Fibroblast of skin of left biceps (primary cell): ENCODE measurements at places on chromosomes 13 and 19.

- DNase-seq, result no peak
Observed at GRCh38 chr13:98595134-98595533, 18.2 kb upstream of the STK24 start.

DNA sequence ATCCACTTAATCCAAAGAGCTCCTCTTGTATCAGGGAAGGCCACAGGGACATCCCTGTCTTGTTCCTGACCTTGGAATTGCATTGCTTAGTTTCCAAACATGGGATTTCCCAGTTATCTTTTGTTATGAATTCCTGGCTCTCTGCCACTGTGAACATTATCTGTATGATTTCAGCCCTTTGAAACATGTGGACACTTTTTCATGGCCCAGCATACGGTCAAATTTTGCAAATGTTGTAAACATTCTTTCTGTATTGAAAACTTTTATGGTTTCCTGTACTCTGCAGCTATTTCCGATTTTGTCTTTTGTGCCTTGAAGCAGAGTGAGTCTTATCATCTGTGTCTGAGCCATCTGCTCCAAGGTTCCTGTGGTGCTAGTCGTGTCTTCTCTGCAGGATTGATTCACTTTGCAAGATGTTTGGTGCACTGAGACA, 4.5 kb upstream of the CFAP97D2 start:
- no peak for DNase-seq

DNA sequence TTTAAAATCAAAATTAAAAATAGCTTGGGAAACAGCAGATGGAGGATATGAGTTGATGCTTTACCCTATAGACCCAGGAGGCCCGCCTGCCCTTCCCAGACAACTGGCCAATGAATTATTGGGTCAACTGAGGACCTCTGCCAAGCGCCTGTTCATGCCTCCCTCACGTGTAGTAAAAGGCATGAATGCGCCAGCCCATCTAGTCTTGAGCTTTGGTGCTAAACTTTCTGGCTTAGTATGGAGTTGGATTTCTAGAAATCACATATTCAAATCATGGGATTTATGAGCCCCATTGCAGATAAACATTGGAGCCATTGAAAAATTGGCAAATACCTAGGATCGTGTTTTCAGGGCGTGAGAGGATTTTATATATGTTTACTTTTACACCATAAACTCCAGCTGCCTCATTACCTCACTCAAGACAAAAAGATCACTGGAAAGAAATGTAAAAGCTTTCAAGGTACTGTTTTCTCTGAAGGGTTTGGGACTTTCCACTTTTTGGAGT, 47.1 kb downstream of the COL4A2 start:
- DNase-seq, result no peak

DNA sequence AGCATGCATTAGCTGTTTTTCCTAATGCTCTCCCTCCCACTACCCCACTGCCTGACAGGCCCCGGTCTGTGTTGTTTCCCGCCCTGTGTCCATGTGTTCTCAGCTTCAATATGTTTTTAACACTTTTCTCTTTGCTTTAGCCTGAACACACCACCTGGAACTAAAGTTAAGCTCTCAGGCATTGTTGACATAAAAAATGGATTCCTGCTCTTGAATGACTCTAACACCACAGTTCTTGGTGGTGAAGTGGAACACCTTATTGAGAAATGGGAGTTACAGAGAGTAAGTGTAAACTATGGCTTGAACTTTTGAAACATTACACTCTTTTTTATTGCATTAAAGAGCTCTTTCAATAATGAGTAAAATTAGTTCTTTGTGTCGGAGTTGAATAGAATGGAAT, 70.1 kb downstream of the TDRD3 start:
- no peak for DNase-seq

DNA sequence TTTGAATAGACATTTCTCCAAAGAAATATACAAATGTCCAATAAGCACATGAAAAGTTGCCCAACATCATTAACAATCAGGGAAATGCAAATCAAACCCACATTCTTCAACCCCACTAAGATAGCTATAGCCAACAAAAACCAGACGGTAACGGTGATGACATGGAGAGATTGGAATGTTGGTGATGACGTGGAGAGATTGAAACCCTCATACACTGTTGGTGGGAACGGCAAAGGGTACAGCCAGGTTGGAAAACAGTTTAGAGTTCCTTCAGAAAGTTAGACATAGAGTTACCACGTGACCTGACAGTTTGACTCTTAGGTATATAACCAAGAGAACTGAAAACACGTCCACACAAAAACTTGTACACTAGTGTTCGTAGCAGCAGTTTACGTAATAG, 48.1 kb downstream of the TNFRSF19 start:
- peak; percentile 95 for DNase-seq

- no peak for DNase-seq
Observed at GRCh38 chr13:43425234-43425633, 361.5 kb downstream of the ENOX1 start.

DNA sequence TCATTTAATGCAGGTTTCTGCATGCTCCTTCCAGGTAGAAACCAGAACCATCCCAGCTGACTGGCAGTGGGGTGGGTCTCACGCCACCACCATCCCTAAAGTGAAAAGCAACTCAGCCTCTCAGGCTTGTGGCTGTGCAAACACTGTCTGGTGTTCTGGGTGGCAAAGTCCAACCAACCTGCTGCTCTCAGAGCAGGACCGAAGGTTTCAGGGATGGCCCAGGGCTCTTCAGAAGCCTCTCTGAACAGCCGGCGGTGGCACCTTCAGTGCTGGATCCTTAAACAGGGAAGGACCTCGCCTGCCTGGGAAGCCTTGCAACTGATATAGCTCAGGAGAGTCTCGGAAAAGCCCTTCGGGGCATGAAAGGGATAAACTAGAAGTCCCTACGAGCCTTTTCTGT, 100.8 kb downstream of the COL4A1 start:
- DNase-seq, result no peak

DNA sequence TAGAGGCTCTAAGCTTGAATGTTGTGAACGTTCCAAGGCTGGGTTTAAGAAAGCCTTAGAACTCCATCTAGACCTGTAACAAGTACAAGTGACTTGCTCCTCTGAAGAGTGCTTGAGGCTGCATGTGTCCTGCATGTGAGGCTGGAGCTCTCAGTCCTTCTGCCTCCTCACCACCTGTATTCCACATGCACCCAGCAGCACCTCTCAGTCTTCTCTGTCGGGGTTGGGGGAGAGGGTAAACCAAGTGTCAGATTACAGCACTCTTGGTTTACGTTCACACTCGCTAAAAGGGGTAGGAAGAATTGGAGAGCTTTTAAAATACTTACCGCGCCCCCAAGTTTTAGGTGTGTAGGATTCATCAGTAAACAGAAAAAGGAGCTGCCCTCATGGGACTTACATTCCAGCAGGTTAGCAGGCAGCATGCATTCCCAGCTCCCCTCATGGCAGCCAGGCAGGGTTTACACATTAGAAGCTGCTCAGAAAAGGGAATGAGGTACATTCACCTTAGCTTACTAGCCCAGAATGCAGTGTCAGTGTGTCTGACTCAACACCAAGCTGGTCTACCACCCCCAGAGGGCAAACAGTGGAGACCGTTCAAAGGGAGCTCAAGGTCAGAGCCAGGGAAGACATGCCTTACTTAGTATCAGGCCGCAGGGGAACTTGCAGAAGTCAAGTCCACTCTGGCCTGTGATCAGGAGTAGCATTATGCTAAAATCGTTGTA, 248.1 kb downstream of the PCCA start:
- DNase-seq, result no peak

DNA sequence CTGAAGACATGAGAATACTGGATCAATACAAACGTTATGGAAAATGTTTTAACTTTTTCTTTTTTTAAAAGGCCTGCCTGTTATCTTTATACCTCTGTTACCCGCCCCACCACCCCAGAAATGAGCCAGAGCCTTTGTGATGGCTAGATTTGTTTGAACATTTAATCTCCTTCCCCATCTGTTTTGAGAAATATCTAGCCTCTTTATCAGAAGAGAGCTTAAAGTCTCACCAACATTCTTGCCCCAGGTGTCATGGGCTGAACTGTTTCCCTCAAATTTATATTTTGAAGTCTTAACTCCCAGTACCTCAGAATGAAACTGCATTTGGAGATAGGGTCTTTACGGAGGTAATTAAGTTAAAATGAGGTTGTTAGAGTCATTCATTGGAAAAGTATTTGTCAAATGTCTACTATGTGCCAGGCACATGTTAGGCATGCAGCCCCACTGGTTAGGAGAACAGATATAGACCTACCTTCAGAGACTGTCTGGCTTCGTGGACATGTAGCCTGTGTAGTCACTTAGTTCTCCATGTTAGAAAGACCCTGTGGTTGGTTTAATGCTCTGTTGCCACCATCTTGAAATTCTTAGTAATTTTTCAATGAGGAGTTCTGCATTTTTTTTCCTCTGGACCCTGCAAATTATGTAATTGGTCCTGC, 6.3 kb upstream of the RB1 start:
- no peak for DNase-seq

- DNase-seq, result no peak
Observed at GRCh38 chr13:47796816-47797215, 204.3 kb downstream of the SUCLA2 start.

GRCh38 chr13:44429311-44429710, 55.7 kb downstream of the SERP2 start:
- no peak for DNase-seq

DNA sequence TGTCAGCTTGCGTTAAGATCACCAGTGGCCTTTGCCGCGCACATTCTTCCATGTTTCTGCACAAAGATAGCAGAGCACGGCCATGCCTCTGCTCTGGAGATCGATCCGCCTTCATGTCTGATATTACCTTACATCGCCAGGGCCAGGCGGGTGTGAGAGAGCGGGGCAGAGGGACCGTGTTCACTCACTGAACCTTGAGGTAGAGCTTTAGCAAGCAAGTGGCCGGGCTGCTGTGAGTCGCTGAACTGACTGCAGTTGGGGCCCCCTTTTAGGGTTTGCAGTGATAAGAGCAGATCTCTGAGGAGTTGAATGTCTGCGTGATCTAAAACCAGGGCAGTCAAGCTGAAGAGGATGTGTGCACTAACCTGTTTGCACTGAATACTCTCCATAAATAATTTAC, 275.4 kb upstream of the OBI1 start:
- no peak for DNase-seq

GRCh38 chr19:44907613-44908012, 2.0 kb downstream of the APOE start:
- no peak for DNase-seq

DNA sequence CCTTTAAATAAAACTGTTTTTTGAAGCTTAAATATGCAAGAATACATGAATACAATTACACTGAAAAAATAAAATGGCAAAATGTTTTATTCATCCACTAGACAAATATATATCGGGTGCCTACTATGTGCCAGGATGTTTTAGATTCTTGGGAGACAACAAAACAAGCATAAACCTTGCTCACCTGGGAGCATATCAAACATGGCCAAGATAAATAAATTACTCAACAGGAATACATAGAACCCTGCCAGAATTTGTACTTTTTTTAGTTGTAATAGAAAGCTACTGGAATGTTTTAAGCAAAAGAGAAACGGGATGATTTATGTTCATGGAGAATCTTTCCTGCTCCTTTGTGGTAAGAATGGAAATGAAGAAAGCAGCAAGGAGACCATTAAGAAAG, 2358.5 kb upstream of the PCDH20 start:
- no peak for DNase-seq

DNA sequence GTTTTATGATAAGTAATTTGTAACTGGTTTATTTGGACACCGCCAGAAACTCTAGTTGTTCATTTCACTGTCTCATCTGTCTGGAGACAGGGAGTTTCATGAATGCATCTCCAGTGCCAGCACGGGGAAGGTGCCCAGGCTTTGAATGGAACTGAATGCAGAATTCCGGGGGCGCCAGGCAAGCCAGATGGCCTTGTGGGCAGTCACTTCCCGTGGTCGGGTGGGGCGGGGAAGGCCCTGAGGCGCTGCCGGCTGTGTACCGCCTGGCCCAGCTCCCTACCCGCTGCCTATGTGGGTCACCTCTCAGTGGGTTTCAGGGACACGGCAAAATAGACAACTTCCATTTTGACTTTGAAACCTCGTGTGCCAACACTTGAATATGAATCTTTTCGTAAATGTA, 28.8 kb upstream of the MCF2L start:
- no peak for DNase-seq

DNA sequence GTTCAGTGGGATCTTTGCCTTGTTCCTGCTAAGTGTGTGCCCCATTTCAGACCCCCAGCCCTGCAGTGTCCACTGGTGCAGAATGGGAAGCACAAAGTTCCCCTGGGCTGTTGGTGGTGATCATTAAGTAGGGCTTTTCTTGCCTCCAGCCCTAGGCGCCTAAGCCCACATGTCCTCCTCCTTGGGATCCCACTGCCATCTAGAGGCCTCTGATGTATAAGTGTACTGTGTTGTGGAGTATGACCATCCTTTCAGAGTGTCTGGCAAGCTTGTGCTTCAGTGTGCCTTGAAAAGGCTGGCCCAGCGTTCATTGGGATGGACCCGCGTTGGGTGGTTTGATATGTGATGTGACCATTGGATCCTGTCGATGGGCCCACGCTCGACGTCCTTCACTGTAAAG, 71.2 kb downstream of the WASF3 start:
- DNase-seq, result no peak

DNA sequence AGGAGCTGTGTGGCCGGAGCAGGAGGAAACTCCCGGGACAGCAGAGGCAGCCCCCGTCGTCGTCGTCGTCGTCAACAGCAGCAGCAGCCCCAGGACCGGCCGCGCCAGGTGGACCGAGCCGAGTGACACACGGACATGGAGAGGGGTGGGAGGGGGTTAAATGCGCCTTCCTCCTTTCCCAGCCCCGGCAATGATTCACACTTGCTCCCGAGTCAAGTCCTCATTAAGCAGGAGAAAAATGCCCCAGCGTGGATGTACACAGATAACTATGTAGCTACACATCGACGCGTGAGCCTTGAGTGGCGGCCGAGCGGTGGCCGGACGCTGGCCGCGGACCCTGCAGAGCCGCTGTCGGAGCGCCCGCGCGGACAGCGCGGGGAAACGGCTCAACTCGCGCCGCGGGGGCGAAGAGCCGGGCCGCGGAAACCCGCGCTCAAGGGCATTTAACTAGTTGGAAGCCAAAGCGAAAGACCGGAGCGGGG, 645 bp downstream of the UBL3 start:
- no peak for DNase-seq

GRCh38 chr13:109812382-109812781, 26.0 kb upstream of the IRS2 start:
- no peak for DNase-seq

- no peak for DNase-seq
Observed at GRCh38 chr13:113845055-113845454, 18.8 kb downstream of the GAS6 start.
